ENCODE measurements at places on chromosomes 13 and 19.

DNA sequence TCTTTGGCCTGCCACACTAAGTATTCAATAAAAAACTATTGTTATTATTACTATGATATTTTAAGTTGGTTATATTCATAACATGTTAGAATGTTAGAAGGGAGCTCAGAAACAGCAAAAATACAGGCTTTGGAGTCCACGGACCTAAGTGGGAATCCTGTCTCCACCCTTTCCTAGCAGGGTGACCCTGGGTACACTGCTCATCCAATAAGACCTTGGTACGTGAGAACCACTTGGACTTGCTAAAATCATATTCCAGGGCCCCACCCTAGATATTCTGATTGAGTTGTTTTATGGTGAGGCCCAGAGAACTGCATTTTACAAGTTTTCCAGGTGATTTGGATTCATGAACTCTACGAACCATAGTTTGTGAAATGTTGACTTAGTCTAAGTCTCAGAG, 47.4 kb upstream of the KL start:
- no peak for DNase-seq

GRCh38 chr19:17910791-17911360, 21.9 kb upstream of the CCDC124 start:
- no peak for DNase-seq

DNA sequence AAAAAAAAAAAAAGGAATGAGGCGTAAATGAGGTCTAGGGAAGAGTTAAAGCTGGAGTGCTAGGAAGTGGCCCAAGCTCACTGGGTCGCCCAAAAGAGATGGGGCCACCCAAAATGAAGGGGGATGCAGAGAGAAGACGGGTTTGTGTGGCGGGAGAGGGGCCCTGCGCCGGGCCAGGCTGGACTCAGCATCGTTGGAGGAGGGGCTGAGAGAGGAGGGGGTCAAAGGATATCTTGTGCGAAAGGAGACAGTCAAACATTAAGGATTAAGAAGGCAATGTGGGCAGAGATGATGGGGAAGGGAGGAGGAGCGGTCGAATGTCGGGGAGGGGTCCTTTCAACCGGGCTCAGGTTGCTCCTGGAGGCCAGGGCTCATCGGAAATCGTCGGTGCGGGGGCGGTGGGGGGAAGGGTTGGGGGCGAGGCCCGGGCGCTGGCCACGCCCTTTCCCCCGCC, 825 bp upstream of the CARM1 start:
- DNase-seq, result no peak

- no peak for DNase-seq
Measured at GRCh38 chr13:39039041-39039440, 785 bp downstream of the NHLRC3 start.

GRCh38 chr19:12034198-12034597, 1.3 kb downstream of the ZNF433 start:
- no peak for DNase-seq

DNA sequence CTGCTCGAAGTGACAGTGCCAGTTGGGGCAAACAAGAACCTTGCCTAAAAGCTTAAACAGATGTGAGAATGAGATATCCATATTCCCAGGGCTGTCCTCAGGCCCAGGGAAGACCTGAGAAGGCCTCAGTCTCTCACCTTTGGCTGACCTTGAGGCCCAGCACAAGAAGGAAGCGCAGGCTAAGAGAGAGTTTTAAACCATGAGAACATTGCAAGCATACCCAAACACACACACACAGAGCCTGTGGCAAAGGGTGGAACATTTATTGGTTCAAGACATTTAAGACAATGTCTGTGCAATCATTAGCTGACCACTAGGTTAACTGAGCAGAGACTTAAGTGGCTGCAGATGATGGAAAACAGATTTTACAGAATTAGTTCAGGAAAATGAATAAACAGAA, 248.2 kb downstream of the NBEA start:
- no peak for DNase-seq

- no peak for DNase-seq
Measured at GRCh38 chr13:111512707-111513106, 192.3 kb downstream of the TEX29 start.

- no peak for DNase-seq
Measured at GRCh38 chr13:81283062-81283461, 942.1 kb upstream of the SPRY2 start.

- no peak for DNase-seq
Measured at GRCh38 chr13:72823724-72824123, 41.8 kb downstream of the PIBF1 start.

- DNase-seq, result no peak
Measured at GRCh38 chr19:980133-980998, 3.8 kb upstream of the WDR18 start.

GRCh38 chr13:30179597-30180276, 127.6 kb downstream of the KATNAL1 start:
- DNase-seq, result no peak

- peak; percentile 62 for DNase-seq
Measured at GRCh38 chr19:17576758-17577456, 21.5 kb downstream of the COLGALT1 start.

DNA sequence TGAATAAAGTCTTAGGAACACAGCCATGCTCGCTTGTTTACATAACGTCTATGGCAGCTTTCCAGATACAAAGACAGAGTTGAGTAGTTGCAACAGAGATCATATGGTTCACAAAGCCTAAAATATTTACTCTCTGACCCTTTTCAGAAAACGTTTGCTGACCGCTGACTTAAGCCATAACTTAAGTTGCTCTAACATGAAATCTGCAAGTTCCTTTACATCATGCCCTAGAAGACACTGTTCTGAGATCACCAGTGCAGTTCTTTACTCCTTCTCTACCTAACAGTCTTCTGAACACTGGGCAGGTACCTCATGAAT, 166.4 kb downstream of the DCLK1 start:
- no peak for DNase-seq

GRCh38 chr13:50636007-50636704, 207.3 kb downstream of the DLEU7 start:
- no peak for DNase-seq

DNA sequence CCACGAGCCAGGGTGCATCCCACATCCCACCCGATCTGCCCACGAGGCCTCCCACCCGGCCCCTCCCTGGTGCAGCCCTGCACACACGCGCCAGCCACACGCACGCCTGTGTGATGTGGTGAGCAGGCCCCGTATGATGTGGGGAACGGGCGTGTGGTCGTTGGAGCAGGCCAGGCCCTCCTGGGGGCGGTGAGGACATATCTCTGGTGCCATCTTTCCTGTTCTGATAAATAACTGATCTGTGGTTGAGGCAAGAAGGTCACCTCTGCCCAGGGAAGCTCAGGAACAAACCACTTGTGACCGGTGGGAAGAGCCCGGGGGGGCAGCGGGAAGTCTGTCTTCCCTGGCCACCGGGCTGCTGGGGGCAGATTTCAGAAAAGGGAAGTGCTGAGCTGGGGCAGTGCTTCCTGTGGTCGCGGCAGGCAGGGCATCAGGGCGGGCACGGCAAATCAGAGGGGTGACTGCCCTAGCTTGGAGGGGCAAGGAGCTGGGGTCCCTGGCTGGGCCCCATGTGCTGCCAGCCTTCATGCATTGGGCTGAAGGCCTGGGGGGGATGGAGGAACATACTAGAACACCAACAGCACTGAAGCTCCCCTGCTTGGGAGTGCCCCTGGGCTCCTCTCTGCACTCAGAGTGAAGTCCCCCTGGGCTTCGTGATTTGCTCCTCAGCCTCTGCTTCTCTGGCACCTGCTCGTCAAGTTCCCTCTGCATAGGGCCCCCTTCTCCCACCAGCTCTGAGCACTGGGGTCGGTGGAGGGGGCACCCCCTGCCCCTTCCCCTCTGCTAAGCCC, 35.2 kb upstream of the SLC7A10 start:
- DNase-seq, result no peak

DNA sequence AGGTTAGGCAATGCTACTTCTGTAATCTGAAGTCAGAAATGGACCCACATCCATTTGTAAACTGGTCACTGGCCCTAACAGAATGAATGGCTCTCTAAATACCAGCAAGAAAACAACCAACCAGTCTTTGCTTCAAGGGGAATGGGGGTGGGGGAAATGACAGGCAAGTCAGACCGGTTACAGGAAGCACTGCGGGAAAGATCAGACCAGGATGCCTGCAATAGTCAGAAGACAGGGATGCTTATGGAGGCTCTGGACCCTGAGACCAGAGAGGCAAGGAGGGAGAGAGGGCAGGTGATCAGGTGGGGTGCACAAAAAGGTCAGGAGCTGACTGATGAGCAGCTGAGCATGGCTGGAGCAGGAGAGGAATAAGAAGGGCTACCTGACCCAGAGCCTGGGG, 13.1 kb downstream of the MED26 start:
- no peak for DNase-seq

DNA sequence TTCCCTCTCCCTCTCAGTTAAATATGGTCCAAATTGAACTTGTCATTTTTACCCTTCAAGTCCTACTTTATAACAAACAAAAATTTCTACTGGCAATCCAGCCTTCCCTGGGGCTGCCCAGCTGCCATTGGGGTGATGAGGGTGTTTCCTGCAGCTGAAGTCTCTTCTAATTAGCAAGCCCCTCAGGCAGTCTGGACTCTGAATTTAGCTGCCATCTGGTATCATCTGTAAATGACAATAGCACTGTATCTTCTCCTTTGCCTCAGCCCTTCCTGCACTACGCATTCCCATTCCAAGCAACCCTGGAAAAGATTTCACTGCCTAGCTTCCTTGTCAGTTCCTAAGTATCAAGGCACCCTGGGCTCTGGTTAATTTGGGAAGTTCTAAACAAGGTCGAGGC, 331.1 kb upstream of the KLF12 start:
- no peak for DNase-seq

GRCh38 chr13:96540670-96541069, 450.8 kb downstream of the HS6ST3 start:
- DNase-seq, result no peak

GRCh38 chr13:54232700-54233099, 1204.1 kb downstream of the OLFM4 start:
- DNase-seq, result no peak

- DNase-seq, result no peak
Measured at GRCh38 chr13:27559719-27560118, 60.6 kb downstream of the LNX2 start.

GRCh38 chr13:50990818-50991506, 81.4 kb downstream of the RNASEH2B start:
- no peak for DNase-seq

DNA sequence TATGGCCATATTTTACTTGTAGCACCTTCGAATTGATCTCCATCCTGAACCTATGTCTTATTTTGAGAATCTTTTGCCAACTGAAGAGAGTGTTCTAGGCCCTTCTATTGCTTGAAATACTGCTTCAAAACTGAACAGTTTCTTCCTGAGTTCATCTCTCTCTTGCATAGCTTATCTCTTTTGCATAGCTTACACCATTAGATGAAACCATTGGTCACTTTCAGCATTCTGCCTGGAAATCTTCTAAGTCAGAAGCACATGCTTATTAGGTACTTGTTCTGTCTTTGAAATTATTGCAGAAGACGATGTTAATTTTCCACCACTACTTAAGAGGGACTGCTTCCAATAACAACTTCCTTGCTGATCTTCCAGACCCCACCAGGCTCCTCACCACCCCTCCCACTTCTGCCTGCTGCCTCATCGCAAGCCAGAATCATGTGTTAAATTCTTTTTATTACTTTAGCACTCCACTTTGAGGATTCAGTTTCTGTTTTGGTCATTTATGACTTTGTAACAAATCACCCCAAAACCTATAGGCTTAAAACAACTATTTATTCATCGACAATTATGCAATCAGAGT, 122.4 kb upstream of the MAB21L1 start:
- no peak for DNase-seq

- DNase-seq, result no peak
Measured at GRCh38 chr19:49663224-49663623, 2.4 kb downstream of the IRF3 start.

- DNase-seq, result no peak
Measured at GRCh38 chr13:44368062-44368591, 5.5 kb upstream of the SERP2 start.

GRCh38 chr19:2455851-2456570, 748 bp downstream of the LMNB2 start:
- DNase-seq, result peak; percentile 53

DNA sequence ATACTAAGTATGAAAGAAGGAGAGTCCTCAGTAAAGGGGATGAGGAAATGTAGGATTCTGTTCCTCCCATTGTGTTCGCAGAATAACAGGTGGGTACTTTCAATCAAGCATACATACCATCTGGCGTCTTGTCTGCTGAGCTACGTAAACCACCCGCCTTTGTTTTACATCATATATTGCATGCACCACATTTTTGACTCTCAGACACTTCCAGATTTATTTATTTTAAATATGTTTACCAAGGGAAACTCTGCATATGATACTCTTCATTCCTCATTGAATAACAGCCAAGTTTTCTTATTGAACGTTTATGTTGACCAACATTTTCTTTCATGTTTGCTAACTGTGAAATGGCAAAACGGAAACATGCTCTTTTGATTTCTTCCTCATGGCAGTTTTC, 174.1 kb downstream of the FGF14 start:
- no peak for DNase-seq

- DNase-seq, result no peak
Measured at GRCh38 chr13:97537110-97537509, 103.1 kb downstream of the RAP2A start.

DNA sequence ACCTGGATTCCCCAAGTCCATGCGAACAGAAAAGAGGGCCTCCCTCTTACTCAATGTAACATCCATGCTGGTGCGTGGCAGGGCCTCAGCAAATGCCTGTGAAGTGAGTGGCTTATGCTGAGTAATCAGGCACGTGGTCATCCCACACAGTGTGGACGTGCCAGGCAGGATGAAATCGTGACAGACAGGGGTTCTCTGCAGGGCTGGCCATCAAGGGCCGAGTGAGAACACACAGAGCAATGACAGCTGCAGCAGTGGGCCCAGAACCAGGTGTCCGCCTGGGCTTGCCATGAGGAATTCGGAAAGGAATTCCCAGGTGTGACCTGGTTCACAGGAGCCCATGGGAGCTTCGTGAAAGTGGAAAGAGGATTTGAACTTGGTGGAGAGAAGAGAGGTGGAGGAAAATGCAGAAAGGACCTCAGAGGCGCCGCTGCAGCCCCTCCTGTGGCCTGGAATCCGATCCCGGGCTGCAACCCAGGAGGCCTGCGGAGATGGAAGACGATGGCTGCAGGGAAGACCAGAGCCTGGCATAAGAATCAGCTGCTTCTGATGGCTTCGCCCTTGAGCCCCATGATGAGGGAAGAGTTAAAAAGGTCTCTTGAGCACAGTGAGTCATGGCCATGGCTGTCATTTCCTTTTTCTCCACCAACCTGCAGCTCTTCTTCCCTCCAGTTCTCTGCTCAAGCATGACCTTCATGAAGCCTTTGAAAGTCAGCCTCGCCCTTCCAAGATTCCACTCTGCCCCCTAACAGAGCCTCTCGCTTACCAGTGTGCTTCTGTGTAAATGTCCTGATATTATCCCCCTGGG, 34.6 kb upstream of the SOX1 start:
- DNase-seq, result no peak

DNA sequence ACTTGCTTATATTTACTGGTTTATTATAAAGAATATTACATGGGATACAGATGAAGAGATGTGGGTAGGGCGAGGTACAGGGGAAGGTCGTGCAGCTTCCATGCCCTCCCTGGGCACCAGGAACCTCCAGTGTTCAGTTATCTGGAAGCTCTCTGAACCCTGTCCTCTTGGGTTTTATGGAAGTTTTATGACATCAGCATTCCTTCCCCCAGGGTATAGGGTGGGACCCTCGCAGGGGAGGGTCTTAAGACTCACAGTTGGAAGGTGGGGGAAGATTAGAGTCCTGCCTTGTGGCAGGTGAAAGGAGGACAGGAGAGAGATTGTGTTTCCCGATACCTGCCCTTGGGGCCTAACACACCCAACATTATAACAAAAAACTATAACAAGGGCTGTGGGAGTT, 71.8 kb upstream of the NPAS1 start:
- no peak for DNase-seq

GRCh38 chr13:101565317-101565716, 112.8 kb downstream of the ITGBL1 start:
- no peak for DNase-seq

- no peak for DNase-seq
Measured at GRCh38 chr13:109101550-109102144, 472.2 kb downstream of the MYO16 start.
